ENCODE measurements at places on chromosomes 7 and 10.
A peak's percentile ranks its signal among the peaks of the same experiment; 100 is the strongest.

DNA sequence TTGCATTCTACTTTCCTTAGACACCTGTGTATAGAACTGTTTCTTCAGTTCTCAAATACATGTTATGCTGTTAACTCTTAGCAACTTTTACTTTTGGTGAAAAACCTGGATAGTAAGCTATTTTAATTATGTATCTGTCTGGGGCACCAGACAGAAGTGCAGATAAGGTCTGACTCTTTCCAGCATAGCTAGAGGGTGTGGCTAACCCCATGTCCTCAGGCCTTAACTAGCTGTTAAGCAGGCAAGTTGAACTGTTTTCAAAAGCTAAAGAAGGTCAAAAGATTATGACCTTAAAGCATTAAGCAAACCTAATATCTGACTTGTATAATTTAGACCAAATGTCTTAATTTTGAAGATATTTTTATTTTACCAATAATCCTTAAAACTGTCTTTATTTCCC, 45.1 kb upstream of the INHBA start:
- DNase-seq = no peak

- DNase-seq = no peak
These were observed 108.5 kb downstream of the FAM107B start for GRCh38 chr10:14665865-14666857.

DNA sequence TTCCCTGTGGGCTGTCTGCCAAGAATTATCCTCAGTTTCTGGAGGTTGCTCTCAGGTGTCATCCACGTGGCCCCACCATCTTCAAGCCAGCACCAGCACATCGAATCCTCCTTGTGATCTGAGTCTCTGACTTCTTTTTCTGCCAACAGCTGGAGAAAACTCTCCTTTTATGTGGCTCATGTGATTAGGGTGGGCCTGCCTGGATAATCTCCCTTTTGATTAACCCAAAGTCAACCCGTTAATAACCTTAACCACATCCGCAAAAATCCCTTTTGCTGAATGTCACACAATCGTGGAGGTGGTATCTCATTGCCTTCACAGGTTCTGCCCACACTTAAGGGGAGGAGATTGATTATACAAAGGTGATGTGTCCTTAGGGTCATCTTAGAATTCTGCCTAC, 73.8 kb downstream of the LRGUK start:
- no peak for DNase-seq

GRCh38 chr7:38138171-38138570, 39.9 kb upstream of the STARD3NL start:
- DNase-seq = no peak

GRCh38 chr10:124010024-124010423, 83.4 kb downstream of the CHST15 start:
- DNase-seq = no peak

GRCh38 chr7:102425639-102426267, 7.6 kb upstream of the ORAI2 start:
- DNase-seq = peak; percentile 78

GRCh38 chr10:43160921-43161255, 22.6 kb downstream of the CSGALNACT2 start:
- DNase-seq = no peak

GRCh38 chr10:3206511-3207157, 34.1 kb upstream of the PITRM1 start:
- DNase-seq = peak; percentile 22

- DNase-seq = no peak
These were observed 269.2 kb downstream of the RNLS start for GRCh38 chr10:88313878-88314277.

- no peak for DNase-seq
These were observed 207.8 kb downstream of the GATA3 start for GRCh38 chr10:8262317-8262716.

GRCh38 chr7:41792120-41792519, 89.2 kb upstream of the INHBA start:
- DNase-seq = no peak

DNA sequence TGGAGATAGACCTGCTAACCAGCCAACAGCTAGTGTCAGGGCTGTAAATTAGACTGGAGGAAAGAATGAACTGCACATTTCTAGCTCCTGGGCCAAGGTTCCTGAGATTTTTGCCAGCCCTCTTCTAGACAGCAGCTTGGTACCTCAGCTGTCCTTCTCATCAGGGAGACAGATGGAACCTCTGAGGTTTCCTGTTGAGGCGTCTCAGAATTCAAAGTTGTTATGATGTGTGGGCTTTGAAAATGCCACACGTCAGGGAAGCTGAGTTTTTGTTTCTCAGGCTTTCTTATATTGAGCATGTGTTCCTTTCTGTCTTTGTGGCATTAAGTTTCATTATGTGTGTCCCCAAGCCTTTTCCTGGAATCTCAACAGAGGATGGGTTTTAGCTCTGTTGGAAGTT, 736.6 kb downstream of the AUTS2 start:
- DNase-seq = no peak

DNA sequence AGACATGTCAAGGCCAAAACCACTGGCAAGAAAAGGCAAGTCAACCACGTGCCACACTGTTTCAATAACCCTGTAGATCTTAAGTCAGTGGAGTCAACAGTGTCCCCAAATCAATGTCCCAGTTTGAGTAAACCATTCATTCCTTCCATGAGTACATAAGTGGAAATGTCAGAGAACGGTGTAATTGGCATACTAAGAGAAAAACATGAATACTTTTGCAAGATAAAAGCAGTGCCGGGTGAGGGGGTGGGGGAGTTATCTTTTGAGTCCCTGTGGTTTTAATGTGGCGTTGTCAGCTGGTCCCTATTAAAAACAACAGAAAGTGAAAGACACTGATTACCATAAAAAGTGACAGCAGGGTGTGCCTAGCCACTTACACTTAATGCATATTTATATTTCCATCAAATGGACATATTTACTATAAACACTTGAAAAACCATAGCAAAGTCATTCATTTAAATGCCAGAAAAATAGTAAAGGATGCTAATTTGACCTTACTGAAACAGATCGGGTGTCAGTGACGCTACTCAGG, 37.8 kb downstream of the RSU1 start:
- DNase-seq = peak; percentile 11

- DNase-seq = no peak
These were observed 17.3 kb downstream of the FAM107B start for GRCh38 chr10:14757394-14757793.

- no peak for DNase-seq
These were observed 67.8 kb downstream of the ZNRF2 start for GRCh38 chr7:30352169-30352568.

GRCh38 chr7:88268858-88269257, 37.8 kb downstream of the STEAP4 start:
- DNase-seq = no peak

DNA sequence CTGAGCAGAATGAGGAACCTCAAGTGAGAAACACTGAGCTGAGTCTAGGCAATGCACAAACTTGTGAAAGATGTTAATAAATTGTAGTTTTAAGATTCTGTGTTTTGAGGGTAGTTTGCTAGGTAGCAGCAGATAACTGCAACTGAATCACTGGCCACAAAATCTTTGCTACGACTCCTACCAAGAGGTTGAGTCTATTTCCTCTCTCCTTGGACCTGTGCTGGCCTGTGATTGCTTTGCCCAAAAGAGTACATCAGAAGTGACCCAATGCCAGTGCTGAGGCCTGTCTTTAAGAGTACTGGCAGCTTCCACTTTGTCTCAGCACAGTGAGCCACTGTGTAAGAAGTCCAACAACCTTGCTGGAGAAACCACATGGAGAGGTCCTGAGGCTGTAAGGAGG, 11.9 kb upstream of the TSPAN13 start:
- DNase-seq = no peak

DNA sequence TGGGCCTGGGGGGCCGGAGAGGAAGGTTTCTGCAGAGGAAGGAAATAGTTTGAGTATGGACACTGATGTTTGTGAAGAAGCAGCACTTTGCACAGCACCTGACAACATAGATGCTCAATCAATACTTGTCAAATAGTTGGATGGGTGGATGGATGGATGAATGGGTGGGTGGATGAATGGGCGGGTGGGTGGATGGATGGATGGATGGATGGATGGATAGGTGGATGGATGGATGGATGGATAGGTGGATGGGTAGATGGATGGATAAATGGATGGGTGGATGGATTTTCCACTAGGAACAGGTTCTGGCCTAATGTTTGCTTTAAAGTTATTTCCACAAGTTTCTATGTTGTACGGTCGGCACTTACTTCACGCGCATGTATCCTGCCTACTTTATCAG, 45.3 kb downstream of the COL17A1 start:
- no peak for DNase-seq

GRCh38 chr10:35398908-35399307, 62.6 kb downstream of the CCNY start:
- peak; percentile 16 for DNase-seq

DNA sequence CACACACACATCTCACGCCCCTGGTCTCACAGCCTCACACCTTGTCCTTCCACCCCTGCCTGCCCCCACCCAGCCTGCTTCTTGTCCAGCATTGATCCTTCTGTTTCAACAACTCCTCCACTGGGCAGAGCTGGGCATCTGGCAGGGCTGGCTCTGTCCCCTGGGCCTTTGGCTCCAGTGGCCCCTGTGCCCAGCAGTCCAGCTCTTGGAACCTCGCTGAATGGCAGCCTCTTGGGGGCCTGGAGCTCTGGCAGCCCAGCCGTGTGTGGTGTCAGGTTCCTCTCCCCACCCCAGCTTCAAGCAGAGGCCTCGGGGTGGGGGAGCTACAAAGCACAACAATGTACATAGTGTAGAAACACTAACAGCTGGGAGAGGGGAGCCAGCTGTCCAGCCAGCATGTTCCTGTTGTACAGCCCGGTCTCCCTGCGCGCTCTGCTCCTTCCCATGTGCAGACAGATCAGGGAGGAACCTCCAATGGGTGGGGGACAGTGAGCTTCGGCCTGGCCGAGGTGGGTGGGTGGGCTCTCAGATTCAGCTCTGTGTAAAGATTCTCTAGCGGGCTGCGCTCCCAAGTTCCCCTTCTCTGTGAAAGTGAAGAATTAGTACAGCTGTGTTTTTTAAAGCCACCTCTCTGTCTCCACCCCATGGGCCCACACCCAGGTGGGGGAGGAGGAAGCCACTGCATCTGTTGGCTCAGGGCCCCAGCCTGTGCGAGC, 19.4 kb downstream of the ZMIZ2 start:
- peak; percentile 89 for DNase-seq

DNA sequence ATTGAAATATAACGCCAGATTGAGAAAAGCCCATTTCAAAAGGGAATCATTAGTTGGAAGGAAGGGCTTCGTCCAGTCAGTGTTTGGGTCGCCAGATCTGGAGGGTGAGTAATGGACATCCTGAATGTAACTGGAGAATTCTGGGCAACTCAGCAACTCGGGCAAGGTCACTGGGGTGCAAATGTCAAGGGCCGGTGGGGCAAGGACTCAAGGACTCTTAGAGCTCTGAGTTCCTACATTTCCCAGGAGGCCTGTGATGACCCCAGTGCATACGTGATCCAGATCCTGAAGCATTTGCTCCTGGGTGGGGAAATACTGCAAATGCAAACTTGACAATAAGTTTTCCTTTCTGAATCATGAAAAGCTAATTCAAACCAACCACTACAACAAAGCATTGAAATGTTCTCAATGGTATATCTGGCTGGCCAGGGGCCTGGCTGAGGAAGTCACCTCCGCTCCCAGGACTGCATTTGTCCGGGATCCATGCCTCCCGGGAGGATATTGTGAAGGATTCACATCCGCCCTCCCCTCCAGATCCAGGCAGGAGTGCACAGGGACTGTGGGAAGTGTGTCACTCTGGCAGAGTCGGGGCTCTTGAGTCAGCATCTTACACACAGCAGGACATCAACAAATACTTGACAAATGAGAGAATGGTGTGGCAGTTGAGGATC, 164.0 kb downstream of the FANK1 start:
- peak; percentile 67 for DNase-seq

DNA sequence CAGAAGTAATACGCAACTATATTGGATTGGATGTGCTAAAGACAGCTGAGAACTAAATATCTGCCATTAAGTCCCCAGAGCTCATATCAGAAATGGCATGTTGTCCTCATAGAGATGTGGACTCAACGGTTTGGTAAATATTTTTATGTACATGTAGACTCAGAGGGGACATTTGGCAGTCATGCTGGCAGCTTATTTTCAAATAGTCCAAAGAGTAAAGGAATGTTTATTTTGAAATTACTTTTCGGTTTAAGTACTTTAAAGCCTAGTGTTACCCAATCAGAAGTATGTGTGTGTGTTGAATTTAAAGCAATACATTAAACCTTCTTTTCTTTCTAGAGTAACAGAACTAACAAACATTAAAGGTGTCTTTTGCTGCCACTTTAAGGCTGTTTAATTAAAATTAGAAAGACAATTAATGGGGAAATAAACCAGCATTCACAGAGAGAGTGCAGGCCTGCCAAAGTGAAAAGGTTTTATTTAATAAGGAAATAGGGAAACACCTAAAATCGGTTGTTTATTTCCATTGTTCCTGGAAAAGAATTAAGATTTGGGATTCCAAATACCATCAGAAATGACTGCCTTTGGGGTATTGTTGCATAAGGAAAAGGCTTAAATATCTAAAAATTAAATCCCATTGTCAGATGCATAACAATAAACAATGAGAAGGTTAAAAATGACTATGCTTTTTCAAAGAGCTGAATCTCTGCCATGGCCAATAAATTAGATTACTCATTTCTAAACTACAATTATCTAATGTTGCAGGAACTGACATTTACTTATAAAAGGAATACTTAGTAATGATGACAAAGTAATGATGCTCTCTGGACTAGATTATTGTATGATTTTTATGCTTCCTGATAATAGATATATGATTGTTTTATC, 113.4 kb upstream of the AHR start:
- peak; percentile 44 for DNase-seq

DNA sequence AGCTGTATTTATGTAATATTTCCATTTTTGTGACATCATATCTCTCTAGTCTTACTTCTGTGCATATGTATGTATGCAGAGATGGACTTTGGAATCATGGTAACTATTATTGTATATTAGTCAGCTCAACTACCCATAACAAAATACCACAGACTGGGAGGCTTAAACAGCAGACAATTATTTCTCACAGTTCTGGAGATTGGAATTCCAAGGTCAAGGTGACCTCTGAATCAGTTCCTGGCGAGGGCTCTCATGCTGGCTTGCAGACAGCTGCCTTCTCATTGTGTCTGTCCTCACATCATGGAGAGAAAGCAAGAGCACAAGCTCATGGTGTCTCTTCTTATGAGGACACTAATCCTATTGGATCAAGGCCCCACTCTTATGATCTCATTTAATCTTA, 79.1 kb downstream of the RAMP3 start:
- peak; percentile 23 for DNase-seq

DNA sequence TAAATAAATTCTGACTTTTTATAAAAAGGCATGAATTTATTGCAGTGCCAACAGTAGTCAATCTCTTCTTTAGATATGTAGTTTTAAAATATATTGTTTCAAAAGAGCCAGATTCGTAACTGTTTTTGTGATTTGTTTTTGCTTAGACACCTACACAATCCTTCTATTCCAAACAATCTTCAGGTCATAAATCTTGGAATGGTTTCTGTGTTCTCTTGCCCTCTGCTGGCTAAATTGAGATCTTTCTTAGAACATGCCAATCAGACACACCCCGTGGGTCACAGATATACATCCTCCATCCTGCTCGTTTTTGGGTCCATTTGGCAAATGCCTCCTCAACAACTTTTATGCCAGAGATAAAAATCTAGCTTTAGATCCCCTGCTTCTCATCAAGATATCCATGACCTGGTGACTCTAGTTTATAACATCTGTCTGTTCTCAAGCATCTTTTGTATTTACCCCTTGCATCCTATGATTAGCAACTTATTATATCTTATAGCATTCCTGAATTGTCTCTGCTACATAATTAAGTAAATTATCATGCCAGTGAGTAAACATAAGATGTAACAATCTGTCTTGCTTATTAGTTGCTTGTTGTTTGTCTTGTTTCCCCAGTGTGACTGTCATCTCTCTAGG, 35.3 kb upstream of the IFRD1 start:
- peak; percentile 34 for DNase-seq

GRCh38 chr10:71909399-71910083, 54.7 kb upstream of the CHST3 start:
- no peak for DNase-seq

Data from fibroblast of villous mesenchyme (primary cell).